ENCODE measurements at places on chromosomes 1 and 21.
A peak's percentile ranks its signal among the peaks of the same experiment; 100 is the strongest.

DNA sequence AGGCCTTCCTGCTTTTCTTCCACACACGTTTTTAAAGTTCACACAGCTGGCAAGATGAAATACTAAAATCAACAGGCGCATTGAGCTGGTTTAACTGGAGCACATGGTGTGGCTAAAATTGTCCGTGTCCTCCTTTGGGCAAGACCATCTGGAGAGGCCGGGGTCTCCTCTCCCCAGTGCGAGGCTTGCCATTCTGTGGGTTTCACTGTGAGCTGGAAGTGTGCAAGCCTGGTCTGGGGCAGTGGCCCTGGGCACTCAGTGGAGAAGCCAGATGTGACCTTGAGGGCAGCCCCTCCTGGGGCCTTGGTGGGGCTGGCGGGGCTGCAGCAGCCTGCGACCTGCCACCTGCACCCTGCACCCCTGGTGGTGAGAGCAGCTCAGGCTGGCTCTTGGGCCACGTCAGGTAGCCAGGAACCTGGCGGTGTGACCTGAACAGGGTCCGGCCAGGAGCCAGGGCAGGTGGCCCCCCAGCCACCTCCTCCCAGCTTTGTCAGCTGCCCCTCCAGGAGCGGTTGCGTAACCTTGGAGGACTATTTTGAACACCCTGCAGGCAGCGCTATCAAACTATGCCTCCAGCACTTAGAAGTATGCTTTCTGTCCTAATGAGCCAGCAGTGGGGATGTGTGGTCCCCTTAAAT is 52.4 kb downstream of the SLC37A1 start:
- no peak for DNase-seq

GRCh38 chr1:19395678-19396192 is 83.6 kb downstream of the SLC66A1 start:
- no peak for DNase-seq

DNA sequence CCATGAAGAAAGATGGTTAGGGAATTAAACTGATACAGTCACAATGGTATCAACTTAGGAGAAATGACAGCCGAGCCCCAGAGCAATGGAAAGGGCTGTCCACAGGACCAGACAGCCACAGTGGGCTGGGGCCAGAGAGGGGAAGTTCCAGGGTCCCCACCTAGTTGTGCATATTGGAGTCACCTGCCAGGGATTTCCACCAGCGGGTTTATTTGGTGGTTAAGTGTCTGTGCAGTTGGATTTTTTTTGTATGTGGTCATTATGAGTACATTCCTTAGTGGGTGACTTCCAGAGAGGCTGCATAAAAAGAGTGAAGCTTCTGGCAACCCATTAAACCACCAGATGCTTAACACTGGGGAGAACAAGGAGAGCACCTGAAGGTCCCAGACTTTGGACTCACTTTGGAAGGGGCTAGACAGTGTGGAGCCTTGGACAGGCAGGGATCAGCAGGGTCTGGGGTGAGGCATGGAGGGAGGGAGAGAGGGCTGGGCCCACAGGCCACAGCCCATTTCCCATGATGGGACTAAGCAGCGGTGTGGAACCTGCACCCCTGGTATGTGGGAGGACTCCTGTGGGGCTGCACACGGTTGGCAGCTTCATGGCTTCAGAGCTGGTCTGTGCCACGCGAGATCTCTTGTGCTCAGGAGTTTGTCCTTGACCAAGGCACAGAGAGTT is 7.8 kb upstream of the PTTG1IP start:
- DNase-seq: no peak

- no peak for DNase-seq
Observed at GRCh38 chr1:186374303-186375151, 526 bp downstream of the TPR start.

DNA sequence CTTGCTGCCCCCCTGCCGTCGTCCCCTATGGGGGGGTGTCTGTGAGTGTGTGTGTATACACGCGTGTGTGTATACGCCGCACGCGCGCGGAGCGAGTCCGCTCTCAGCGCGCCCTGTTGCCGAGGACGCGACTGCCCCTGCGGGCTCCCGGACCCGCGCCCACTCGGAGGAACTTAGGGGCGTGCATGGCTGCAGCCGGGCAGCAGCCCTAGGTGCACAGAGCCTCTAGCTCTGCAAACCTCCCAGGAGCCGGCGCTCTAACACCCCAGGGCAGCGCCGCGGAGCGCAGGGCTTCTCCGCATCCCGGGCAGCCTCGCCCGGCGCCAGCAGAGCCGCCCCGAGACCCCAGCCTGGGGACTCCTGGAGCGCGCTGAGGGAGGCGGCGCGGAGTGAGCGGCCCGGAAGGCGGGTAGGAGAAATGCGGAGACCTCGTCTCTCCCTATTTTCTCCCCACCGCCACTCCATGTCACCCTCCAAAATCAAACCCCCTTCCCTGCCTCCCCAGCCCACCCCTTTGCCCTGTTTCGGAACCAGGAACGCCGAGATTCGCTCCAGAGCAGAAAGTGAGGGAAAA is 574 bp downstream of the ITPKB start:
- no peak for DNase-seq

GRCh38 chr21:25515484-25516405 is 91.5 kb downstream of the MRPL39 start:
- no peak for DNase-seq

DNA sequence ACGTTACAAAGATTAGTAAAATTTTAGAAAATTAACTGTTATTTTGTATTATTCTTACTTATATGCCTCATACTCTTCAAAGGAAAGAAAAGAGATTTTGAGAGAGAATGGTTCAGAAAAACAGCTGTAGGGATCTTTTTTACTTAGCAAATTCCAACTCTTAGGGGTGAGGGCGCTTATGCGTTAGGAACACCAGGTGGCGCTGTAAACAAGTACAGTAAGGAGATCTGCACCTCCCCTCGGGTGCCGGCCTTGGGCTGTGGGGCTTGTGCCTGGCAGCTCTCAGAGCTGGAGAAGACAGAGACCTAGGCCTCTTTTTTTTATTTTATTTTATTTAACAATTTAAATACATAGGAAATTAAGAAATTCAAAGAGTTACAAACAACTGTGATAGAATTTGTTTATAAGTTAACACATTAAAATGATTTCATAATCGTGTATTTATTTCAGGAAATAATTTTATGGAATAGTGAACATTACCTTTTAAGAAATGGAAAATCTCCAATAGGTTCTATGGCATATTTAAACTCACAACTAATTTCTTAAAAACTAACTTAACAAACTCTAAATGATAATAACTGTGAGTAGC is 32.6 kb downstream of the UTP25 start:
- DNase-seq: peak; percentile 34

DNA sequence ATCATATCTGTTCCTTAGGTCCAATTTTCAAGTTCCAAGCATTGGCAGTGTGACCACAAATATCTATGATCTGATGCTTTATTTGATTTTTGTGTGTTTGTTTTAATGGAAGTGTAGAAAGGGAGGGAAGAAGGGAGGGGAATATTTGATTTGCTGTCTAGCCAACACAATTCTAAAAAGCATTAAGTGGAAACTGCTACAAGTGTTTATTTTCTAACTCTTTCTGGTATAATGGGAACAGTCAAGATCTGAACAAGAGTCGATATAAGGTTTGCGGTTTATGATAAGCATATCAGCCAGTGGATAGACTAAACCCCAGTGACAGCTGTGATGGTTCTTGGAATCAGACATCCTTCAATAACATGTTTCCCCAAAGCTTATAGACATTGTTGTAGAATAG is 267.8 kb upstream of the SNX7 start:
- DNase-seq: no peak

DNA sequence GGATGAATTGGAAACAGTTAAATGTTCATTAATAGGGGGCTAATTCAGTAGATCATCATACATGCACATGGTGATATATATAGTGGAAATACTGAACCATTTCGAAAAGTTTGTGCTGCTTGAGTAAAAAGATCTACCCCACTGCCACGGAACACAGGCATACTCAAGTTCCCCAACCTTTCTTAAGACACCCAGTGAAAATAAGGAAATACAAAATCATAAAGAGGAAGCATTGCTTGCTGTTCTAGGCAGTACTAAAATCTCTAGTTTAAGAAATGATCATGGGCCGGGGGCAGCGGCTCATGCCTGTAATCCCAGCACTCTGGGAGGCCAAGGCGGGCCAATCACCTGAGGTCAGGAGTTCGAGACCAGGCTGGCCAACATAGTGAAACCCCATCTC is 37.6 kb upstream of the KIRREL1 start:
- no peak for DNase-seq

GRCh38 chr1:166350490-166350889 is 183.7 kb upstream of the FAM78B start:
- DNase-seq: no peak

DNA sequence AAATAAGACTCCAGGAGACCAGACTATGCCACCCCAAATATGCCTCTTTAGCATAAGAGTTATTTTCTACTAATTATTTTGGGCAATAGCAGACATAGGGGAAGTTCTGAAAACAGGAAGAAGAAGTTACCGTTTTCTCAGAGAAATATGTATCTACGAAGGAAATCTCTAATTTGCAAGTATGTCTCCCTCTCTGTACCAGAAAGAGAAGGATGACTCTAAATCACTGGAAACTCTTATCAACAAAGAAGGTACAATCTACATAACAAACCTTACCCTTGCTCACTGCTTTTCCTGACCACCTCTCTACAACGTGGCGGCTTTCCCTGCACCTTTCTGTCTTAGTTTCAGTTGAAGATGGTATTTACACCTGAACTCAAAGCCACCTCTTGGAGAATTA is 49.0 kb downstream of the OMA1 start:
- DNase-seq: no peak

GRCh38 chr1:116795482-116795829 is 41.2 kb downstream of the CD2 start:
- no peak for DNase-seq

- DNase-seq: no peak
Observed at GRCh38 chr1:180530501-180530900, 28.1 kb upstream of the ACBD6 start.

DNA sequence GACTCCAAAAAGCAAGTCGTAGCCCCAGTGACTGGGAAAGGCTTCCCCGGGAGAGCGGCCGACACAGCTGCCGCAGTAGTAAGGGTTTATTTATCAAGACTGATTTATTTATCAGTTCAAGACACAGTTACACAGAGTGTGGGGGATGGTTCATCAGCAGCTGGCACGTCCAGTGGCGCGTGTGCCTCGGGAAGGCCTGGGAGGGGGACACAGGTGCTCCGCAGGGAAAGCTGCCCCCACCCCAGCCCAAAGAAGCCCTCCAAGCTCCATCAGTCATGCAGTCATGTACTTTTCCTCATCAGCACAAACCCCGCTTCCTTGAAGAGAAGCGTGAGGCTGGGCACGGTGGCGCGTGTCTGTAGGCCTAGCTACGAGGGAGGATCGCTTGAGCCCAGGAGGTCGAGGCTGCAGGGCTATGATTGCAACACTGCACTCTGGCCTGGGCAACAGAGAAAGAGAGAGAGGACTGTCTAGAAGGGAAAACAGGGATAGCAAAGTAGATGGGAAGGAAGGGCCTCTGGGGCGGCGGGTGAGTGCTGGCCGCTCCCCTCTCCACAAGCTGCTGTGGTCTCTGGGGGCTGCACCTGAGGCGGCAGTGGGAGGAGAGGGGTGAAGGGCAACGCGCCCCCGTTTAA is 53.2 kb downstream of the PRKCZ start:
- DNase-seq: no peak

- DNase-seq: no peak
Observed at GRCh38 chr1:217431395-217431794, 199.5 kb downstream of the GPATCH2 start.

GRCh38 chr1:192153276-192153675 is 5.0 kb upstream of the RGS18 start:
- DNase-seq: no peak

GRCh38 chr1:223771469-223771813 is 59.1 kb downstream of the CAPN2 start:
- DNase-seq: no peak

DNA sequence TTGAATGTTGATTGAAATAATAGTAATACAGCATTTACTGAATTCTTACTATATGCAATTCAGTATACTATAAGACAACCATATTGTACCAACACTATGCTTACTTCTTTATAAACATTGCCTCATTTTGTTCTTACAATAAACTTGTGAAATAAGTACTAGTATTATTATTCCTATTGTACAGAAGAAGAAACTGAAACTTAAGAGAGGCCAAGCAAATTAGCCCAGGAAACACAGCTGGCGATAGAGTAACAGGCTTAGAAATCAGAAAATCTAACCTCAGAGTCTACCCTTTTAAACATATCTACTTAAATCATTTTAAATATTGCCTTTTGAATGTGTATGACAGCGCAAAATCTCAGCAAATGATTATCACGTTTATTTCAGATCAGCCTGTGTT is 41.7 kb downstream of the FASLG start:
- DNase-seq: no peak

- DNase-seq: no peak
Observed at GRCh38 chr1:77316966-77317365, 35.1 kb downstream of the AK5 start.

GRCh38 chr1:193614817-193615216 is 428.4 kb upstream of the B3GALT2 start:
- no peak for DNase-seq

DNA sequence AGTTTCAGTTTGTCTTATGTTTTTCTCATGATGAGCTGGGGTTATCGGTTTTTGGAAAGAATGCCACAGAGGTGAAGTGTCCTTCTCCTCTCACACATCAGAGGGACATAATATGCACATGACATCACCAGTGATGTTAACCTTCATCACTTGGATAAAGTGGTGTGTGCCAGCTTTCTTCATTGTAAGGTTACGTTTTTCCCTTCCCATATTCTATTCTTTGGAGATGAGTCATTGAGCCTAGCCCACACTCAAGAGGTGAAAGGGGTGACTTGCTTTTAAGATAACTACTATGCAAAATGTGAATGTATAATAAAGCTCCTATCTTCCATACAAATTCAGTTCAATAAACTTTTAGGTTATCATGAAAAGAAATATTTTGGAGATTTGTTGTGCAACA is 36.7 kb upstream of the MAGI3 start:
- no peak for DNase-seq

DNA sequence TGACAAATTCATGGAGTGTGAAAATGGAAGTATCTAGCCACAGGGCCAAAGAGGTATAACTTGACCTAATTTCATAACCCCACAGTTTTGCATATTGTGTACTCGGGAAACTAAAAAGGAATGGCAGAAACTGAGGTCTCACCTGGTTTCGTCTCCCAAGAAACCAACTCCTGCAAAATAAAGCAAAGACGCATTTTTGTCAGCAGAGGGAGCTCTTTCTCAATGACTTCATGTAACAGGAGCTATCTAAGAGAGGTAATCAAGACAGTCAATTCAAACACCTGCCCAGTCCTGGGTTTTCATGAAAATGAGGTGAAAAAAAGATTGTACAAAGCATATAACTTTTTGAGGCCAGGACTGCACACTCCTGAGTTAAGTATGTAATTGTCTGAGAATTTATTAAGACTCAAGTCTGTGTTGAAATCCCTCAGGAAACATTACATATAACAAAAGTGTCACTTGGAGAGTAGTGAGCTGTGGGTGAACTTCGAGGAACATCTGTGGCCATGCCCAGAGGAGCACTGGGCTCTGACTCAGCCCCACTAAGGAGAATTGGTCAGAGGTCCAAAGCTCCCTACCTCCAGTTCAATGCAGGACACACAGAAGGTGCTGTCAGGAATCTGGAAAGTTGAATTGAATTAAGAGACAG is 17.6 kb downstream of the FCRL4 start:
- DNase-seq: no peak
